ENCODE measurements at places on chromosomes 16 and 17. TPM values are rescaled to one million over a fixed set of nuclear protein-coding genes. Genes with fewer than 3 reads are reported as not detected.

NACA2 gene
- total RNA-seq, result not detected

KRTAP4-5 gene
- total RNA-seq, result not detected

CDH13 gene
- total RNA-seq, result 7.1 TPM

MT1E gene
- 64.7 TPM for total RNA-seq

SSTR5 gene
- total RNA-seq, result 0.25 TPM

CRHR1 gene
- not detected for total RNA-seq

TMEM98 gene
- total RNA-seq, result 111 TPM

PPP1R27 gene
- not detected for total RNA-seq

HIGD1B gene
- not detected for total RNA-seq

PIGS gene
- 82.5 TPM for total RNA-seq

TBC1D3 gene
- not detected for total RNA-seq

MAPT gene
- total RNA-seq, result 0.64 TPM

CA7 gene
- total RNA-seq, result 157 TPM

CWC25 gene
- total RNA-seq, result 21.0 TPM

KRTAP4-9 gene
- not detected for total RNA-seq

ABCA9 gene
- 2.2 TPM for total RNA-seq

P2RX5 gene
- total RNA-seq, result 1.6 TPM
